Gastrocnemius medialis (tissue), 4 donors: ENCODE measurements at places on chromosomes 6 and 20.

DNA sequence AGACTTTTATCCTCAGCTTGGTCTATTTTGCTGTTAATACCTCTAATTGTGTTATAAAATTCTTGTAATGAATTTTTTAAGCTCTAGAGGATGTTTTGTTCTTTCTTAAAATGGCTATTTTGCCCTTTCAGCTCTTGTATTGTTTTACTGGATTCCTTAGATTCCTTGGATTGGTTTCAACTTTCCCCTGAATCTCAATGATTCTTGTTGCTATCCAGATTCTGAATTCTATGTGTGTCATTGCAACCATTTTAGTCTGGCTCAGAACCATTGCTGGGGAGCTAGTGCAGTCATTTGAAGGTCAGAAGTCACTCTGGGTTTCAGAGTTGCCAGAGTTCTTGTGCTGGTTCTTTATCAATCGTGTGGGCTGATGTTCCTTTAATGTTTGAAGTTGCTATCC, 37.1 kb downstream of the OTOR start:
- no peak for DNase-seq

DNA sequence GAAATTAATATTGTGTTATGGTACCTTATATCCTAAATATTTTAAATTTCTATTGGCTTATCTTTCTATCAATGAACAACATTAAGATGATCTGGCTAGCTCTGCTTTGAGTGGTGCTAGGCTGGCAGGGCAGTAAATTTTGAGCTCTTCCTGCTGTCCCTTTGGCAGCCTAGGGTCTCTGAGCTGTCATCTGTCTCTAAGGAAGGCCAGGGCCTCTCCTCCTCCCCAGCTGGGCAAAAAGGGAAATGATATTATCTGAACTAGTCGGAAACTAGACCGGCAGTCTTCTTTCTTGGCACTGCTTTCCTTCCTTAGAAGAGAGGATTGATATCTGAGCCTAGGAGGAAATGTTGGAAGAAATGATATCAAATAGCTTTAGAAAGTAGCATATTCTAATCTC, 176.7 kb upstream of the BTBD3 start:
- no peak for DNase-seq

DNA sequence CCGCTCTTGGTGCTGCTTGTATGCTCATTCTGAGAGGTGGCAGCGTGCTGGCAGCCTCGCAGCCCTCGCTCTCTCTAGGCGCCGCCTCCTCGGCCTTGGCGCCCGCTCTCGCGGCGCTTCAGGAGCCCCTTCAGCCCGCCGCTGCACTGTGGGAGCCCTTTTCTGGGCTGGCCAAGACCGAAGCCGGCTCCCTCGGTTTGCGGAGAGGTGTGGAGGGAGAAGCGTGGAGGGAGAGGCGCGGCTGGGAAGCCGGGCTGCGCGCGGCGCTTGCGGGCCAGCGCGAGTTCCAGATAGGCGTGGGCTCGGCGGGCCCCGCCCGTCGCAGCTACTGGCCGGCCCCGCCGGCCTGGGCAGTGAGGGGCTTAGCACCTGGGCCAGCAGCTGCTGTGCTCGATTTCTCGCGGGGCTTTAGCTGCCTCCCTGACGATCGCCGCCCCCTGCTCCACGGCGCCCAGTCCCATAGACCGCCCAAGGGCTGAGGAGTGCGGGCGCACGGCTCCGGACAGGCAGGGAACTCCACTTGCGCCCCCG, 19.5 kb upstream of the FAM8A1 start:
- peak; percentile 43 for DNase-seq

- no peak for DNase-seq
Observed at GRCh38 chr6:29651413-29652197, 5.3 kb upstream of the MOG start.

- peak; percentile 70 for DNase-seq
Observed at GRCh38 chr6:152368751-152369624, 268.2 kb downstream of the SYNE1 start.

DNA sequence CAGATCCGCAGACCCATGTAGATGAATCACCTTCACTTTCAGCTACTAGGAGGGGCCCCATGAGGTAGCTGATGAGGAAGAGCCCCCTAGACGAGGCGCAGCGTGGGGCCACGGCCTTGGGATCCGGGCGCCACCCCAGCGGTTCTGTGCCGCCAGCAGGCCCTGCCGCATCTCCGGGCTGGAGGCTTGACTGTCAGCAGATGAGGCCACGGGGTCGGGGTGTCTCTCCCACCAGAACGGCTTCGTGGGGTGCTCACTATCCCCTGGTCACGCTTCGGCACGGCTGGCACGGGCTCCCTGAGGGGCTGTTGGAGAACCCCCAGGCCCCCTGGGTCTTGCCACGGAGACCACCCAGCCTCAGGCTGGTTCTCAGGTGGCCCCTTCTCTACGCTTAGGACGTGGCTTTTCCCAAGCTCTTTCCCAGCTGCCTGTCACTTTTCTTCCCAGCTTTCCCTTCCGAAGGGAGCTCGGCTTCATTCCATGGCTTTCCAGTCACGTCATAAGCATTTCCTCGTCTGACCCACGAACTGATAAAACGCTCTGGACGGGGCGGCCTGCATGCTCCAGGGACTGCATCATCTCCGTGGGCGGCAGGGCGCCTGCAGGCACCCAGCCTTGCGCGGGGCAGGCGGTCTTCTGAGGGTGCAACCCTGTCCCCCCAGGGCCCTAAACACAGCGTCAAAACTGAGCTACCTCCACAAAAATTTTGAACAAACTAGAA, 85.9 kb downstream of the THBS2 start:
- no peak for DNase-seq

DNA sequence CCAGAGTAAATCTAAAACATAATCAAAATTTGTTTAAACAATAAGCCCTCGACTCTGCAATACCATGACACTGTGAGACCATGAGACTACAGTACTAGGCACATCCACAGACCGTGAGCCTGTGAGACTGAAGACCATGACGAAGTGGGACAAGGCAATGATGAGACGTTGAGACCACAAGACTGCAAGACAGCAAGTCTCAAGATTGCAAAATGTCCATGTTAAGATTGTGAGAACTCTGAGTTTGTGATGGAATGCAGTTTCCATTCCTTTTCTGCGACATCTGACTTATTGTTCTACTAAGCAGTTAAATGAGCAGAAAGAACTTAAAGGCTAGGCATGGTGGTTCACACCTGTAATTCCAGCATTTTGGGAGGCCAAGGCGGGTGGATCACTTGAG, 102.1 kb upstream of the PHACTR1 start:
- no peak for DNase-seq
